ENCODE measurements at places on chromosomes 5 and 9.

GRCh38 chr5:111928511-111928910 lies 171.5 kb upstream of the NREP start:
- DNase-seq, result no peak

DNA sequence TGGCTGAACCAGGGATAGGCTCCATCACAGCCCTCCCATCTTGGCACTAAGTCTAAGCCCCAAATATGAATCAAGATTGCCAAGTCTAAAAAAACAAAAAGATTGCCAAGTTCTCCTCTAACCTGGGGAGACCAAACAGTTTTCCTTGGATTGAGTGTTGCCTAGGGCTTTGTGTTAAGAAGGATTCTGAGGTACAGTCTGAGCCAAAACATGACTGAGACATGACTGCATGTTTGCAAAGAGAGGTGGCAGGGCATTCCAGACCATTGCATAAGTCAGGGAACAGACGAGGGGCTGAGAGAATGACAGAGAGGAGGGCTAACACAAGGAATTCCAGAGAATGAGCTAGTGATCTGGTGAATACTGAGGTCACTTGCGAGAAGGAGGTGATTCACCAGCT lies 11.4 kb downstream of the LAMC3 start:
- no peak for DNase-seq

DNA sequence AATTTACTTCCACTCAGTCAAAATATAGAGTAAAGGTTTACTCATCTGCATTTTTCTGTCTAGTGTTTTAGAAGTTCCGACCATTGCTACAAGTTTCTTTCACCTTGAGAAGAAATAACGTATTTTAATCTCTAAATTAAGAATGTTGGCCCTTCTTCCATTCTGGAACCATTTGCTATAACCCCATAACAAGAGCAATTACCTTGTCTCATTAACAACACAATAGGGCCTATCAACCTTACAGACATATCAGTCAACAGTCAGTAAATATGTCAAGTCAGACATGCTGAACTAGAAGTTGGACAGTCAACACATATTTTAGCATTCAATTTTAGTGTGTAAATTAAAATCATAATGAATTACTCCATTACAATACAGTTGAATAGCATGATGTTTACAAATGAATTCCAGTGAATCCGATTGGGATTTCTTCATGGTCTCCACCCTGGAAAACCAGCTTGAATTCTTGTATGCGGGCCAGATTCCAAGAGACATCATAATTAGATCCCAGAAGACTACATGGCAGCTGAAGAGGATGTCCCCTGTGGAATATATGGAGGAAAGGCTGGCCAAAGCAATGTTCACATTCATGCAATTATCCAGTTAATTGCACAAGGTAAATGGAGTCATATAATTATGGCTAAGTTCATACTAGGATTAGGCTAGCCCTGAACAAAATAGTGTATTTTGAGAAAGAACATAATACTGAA lies 196.2 kb upstream of the TARS1 start:
- no peak for DNase-seq

GRCh38 chr5:90546216-90546837 lies 12.3 kb upstream of the ADGRV1 start:
- DNase-seq, result no peak

- DNase-seq, result no peak
These were observed 19.9 kb downstream of the PTGES2 start for GRCh38 chr9:128107468-128108268.

- no peak for DNase-seq
These were observed 211.2 kb downstream of the SAXO1 start for GRCh38 chr9:18821788-18822187.

- DNase-seq, result no peak
These were observed 3.4 kb downstream of the CEMIP2 start for GRCh38 chr9:71764891-71765290.

- no peak for DNase-seq
These were observed 31.5 kb downstream of the GAPVD1 start for GRCh38 chr9:125293134-125293533.

Measured in urothelium cell line (cell line).